ENCODE measurements at places on chromosomes 1 and 21.
A peak's percentile ranks its signal among the peaks of the same experiment; 100 is the strongest.

- no peak for DNase-seq
Measured at GRCh38 chr21:36730291-36731281, 31.7 kb downstream of the SIM2 start.

GRCh38 chr1:16405441-16405840 lies 31.8 kb downstream of the SPATA21 start:
- DNase-seq = no peak

- DNase-seq = peak; percentile 20
Measured at GRCh38 chr1:245946905-245947304, 560.2 kb downstream of the SMYD3 start.

GRCh38 chr1:233362743-233363142 lies 35.2 kb downstream of the MAP3K21 start:
- no peak for DNase-seq

All from large intestine (tissue), 12 donors.